ENCODE measurements at places on chromosomes 5 and 9.

- DNase-seq, result no peak
- H3K36me3 ChIP-seq, result no peaks in the 10 kb centered on the region
- no peak overlapping the region for H3K27ac ChIP-seq
- H3K4me1 ChIP-seq, result no peaks in the 10 kb centered on the region
- H3K4me3 ChIP-seq, result no peak overlapping the region
Measured at GRCh38 chr5:89253666-89254352, 370.8 kb upstream of the MEF2C start.

DNA sequence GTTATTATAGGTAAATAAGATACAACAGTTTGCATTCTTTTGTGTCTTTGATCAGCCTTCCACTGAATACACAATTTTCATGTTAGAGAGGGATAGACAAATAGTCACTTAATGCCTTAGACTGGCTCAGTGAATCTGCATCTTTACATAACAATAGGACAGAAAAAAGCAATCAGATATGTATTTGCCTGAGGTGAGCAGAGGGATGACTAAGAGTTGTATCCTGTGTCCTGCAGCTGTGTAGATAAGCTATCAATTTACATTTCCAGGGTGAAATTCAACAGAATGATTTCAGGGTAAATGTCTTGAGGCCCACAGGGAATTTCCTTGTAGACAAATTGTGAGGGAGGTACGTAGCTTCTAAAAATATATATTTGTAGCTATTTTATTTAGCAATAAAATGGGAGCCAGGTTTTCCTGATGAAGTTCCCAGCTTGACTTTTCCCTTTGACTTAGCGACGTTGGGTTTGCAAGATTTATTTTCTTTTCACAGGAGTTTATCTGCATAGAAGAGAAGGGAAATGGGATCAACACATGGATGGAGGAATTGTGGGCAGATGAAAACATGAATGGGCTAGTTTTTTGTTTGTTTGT, 586.1 kb upstream of the CDH6 start:
- DNase-seq, result no peak
- H3K27ac ChIP-seq, result no peak overlapping the region
- no peaks in the 10 kb centered on the region for H3K36me3 ChIP-seq
- H3K4me3 ChIP-seq, result no peak overlapping the region

- H3K27me3 ChIP-seq, result no peaks in the 10 kb centered on the region
- H3K36me3 ChIP-seq, result peaks cover 12% of the 10 kb centered on the region
- peak overlapping the region; percentile 91 for H3K4me3 ChIP-seq
- H3K4me1 ChIP-seq, result peaks cover 38% of the 10 kb centered on the region
- H3K27ac ChIP-seq, result peak overlapping the region; percentile 98
Measured at GRCh38 chr9:127905788-127906191, 6.4 kb upstream of the ST6GALNAC6 start.

GRCh38 chr9:106878934-106879333, 16.0 kb downstream of the ZNF462 start:
- no peak overlapping the region for H3K27ac ChIP-seq
- H3K4me1 ChIP-seq, result no peaks in the 10 kb centered on the region
- no peaks in the 10 kb centered on the region for H3K36me3 ChIP-seq
- H3K27me3 ChIP-seq, result no peaks in the 10 kb centered on the region
- H3K4me3 ChIP-seq, result no peak overlapping the region

GRCh38 chr5:124604419-124604818, 142.0 kb downstream of the ZNF608 start:
- H3K27me3 ChIP-seq, result no peaks in the 10 kb centered on the region
- no peaks in the 10 kb centered on the region for H3K36me3 ChIP-seq
- H3K4me1 ChIP-seq, result no peaks in the 10 kb centered on the region
- H3K27ac ChIP-seq, result no peak overlapping the region
- no peak overlapping the region for H3K4me3 ChIP-seq

- DNase-seq, result no peak
- H3K4me1 ChIP-seq, result no peaks in the 10 kb centered on the region
- H3K27ac ChIP-seq, result no peak overlapping the region
- H3K36me3 ChIP-seq, result no peaks in the 10 kb centered on the region
- no peak overlapping the region for H3K4me3 ChIP-seq
Measured at GRCh38 chr9:88809355-88810161, 181.7 kb upstream of the S1PR3 start.

- H3K27me3 ChIP-seq, result peaks cover 14% of the 10 kb centered on the region
- H3K36me3 ChIP-seq, result no peaks in the 10 kb centered on the region
- no peak overlapping the region for H3K4me3 ChIP-seq
Measured at GRCh38 chr5:142636093-142636492, 49.8 kb downstream of the FGF1 start.

DNA sequence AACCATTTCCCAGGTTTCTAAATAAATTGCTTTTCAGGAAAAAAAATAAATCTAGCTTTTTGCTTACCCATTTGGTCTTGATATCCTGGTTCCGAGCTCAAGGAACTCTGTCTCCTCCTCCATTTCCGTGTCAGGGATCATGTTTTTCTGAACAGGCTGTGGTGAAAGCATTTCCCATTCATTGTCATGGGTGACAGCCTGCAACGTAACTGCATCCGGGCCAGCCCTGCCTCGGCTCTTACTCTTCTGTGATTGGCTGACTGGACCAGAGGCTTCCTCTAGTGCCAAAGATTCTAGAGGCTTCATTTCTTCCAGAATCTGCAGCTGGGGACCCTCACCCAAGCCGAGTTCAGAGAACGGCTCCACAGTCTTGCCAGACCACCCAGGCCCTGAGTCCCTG, 61.0 kb upstream of the PCA3 start:
- DNase-seq, result no peak
- no peaks in the 10 kb centered on the region for H3K36me3 ChIP-seq
- H3K4me3 ChIP-seq, result no peak overlapping the region
- peaks cover 5% of the 10 kb centered on the region for H3K4me1 ChIP-seq

Data from activated CD4-positive, alpha-beta memory T cell treated with anti-CD3 and anti-CD28 coated beads for 36 hours (primary cell).